Lower lobe of right lung (tissue), 2 donors: ENCODE measurements at places on chromosomes 5 and 9. TPM values are rescaled to one million over a fixed set of nuclear protein-coding genes. Genes with fewer than 3 reads are reported as not detected.

Gene SGTB
- 9.2 TPM for total RNA-seq

- H3K27ac ChIP-seq, result no peak overlapping the region
- H3K27me3 ChIP-seq, result peaks cover 12% of the 10 kb centered on the region
- H3K4me1 ChIP-seq, result peaks cover 7% of the 10 kb centered on the region
- DNase-seq, result no peak
- no peak overlapping the region for H3K4me3 ChIP-seq
These were observed 25.3 kb upstream of the RNU6ATAC start for GRCh38 chr9:134189470-134190231.

DNA sequence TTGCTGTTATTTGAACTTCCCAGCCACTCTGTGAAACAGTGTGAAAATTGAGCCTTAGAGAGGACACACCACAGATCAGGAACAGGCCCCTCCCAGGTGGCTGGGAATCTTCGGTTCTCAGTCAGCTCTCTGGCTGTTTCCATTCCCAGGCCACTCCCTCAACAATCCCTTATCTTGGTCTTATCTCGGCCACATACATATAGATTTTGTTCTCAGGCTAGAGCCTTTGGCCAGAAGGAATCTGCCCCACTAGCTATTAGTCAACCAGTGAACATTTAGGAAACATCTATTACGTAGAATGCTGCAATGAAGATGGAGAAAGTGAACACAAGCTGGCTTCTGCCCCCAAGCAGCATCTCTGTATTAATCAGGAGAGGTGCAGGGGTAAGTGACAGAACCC, 21.0 kb upstream of the WWC1 start:
- H3K36me3 ChIP-seq, result no peaks in the 10 kb centered on the region
- no peak overlapping the region for H3K27ac ChIP-seq
- no peaks in the 10 kb centered on the region for H3K27me3 ChIP-seq
- H3K4me1 ChIP-seq, result peaks cover 12% of the 10 kb centered on the region
- no peak for DNase-seq
- H3K4me3 ChIP-seq, result no peak overlapping the region

DNA sequence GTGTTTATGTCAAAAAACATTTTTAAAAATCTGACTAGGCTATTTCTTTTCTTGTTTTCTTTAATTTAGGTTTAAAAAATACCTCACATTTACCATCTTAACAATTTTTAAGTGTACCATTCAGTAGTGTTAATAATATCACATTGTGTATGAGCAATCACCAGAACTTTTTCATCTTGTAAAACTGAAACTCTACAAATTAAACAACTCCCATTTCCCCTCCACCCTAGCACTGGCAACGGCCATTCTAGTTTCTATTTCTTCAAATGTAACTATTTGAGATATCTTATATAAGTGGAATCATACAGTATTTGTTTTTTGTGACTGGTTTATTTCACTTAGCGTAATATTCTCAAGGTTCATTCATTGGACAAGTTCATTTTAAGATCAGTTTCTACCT, 27.7 kb downstream of the PLCXD3 start:
- no peak overlapping the region for H3K4me3 ChIP-seq
- no peaks in the 10 kb centered on the region for H3K4me1 ChIP-seq
- no peak overlapping the region for H3K27ac ChIP-seq
- no peak for DNase-seq

DNA sequence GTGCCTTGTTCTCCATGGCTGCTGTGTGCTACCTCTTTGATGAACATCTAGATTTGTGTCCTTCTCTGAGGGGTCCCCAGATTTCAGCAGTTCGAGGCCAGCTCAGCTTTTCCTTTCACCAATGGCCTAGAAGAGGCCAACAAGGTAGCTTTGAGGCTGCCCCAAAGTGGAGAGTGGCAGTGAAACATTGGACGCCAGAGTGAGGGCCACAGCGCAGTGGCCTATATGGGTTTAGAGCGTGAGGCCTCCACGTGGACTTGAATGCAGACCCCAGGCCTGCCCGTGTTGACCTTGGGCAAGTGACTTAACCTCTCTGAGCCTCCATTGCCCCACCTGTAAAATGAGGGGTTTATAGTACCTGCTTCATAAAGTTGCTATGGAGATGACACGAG, 11.8 kb downstream of the MYOZ3 start:
- peaks cover 9% of the 10 kb centered on the region for H3K27me3 ChIP-seq
- peaks cover 23% of the 10 kb centered on the region for H3K4me1 ChIP-seq
- H3K27ac ChIP-seq, result no peak overlapping the region

- H3K4me1 ChIP-seq, result no peaks in the 10 kb centered on the region
- no peaks in the 10 kb centered on the region for H3K27me3 ChIP-seq
- DNase-seq, result no peak
- H3K36me3 ChIP-seq, result no peaks in the 10 kb centered on the region
- no peak overlapping the region for H3K4me3 ChIP-seq
These were observed 21.6 kb upstream of the ALDH1A1 start for GRCh38 chr9:72974501-72974900.

- no peaks in the 10 kb centered on the region for H3K27me3 ChIP-seq
- no peak for DNase-seq
These were observed 297.7 kb downstream of the IRX2 start for GRCh38 chr5:2453781-2454180.

Gene BTNL3
- total RNA-seq, result not detected

Gene SPINK7
- total RNA-seq, result not detected

DNA sequence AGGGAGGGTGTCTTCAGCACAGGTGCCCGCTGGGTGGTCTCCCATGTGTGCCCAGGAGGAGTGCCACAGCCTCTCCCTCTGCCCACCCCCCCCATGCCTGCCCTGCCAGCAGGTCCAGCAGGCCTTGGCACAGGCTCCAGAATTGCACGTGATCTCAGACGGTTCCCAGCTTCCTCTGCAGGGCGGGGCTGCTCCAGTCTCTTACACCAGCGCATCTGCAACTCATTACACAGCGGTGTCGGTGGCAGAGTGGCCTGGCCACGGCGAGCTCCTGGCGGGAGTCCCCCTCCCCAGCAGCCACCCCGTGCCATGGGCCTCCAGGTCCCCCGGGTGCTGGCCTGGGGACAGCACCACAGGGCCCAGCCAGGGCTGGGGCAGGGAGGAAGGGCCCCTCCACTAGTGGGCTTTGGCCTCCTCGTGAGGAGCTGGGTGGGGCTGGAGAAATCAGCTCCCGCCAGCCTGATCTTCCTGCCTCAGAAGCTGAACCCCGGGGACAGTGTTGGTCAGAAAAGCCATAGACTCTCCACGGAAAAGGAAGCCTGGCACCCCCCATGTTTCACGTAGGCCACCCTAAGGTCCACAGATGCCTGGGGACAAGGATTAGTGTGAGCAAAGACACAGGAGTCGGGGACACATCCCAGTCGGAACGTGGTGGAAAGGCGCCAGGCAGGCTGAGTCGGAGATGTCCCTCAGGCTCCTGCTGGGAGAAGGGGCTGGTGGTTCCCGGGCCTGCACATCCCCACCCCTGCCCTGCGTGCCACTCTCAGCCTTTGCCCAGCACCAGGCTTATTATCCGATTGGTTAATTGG, 40.2 kb downstream of the RXRA start:
- peak; percentile 93 for DNase-seq
- peak overlapping the region; percentile 85 for H3K27ac ChIP-seq
- H3K36me3 ChIP-seq, result no peaks in the 10 kb centered on the region

GRCh38 chr9:3433066-3433465, 92.7 kb downstream of the RFX3 start:
- DNase-seq, result no peak
- no peaks in the 10 kb centered on the region for H3K36me3 ChIP-seq
- H3K4me1 ChIP-seq, result no peaks in the 10 kb centered on the region
